Calu3 (cell line): ENCODE measurements at places on chromosomes 6 and 20.

GRCh38 chr6:6962086-6962485, 145.7 kb upstream of the RREB1 start:
- no peak overlapping the region for H3K27ac ChIP-seq
- peaks cover 9% of the 10 kb centered on the region for H3K4me1 ChIP-seq
- no peaks in the 10 kb centered on the region for H3K36me3 ChIP-seq
- H3K4me3 ChIP-seq, result no peak overlapping the region
- DNase-seq, result no peak

DNA sequence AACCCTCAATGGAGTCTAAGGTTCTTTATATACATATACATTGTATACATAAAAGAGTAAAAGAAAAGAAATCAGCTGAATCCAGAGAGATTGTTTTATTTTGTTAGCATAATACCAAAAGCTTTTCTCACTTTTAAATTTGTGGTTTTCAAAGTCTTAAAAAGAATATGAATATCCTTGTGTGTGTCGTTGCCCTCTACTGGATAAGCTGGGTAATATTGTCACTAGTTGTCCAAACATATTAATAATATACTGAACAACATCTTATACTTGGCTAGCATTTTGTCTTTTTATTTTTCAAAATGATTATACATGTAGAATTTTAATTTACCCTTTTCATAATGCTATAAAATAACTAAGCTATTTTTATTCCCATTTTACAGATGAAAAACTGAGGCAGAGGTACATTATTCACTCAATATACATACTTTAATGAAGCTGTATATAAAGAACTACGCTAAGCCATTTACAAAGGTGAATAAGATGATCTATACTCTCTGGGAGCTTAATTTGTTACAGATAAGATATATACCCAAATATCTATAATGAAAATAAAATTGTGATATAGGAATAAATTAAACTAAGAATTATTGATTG, 531.7 kb downstream of the TFAP2B start:
- H3K36me3 ChIP-seq, result no peaks in the 10 kb centered on the region
- no peak for DNase-seq
- H3K27me3 ChIP-seq, result peaks cover 23% of the 10 kb centered on the region

DNA sequence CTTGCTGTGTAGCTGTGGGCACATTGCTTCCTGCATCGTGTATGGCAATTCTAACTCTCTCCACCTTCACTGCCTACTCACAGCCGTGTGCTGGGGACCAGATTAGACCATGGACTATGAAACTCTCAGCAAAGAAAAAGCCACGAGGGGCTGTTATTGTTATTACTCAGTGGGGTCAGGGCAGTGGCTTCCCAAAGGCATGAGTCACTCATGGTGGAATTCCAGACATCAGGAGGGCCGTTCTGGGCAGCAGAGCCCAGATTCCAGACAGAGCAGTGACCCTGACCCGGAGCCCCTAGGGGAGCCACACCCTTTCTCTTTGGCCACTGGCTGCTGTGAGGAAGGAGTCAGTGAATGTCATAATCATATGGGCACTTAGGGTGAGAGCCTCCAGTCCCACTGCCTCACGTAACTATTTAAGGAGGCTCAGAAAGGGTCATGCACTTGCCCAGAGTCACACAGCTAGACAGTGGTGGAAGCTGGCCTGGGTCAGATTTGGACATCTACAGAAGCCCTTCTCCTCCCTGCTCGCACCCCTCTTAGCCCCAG, 22.2 kb upstream of the CCN5 start:
- no peak overlapping the region for H3K4me3 ChIP-seq
- peak overlapping the region; percentile 88 for H3K27ac ChIP-seq
- H3K36me3 ChIP-seq, result peaks cover 22% of the 10 kb centered on the region
- no peaks in the 10 kb centered on the region for H3K27me3 ChIP-seq
- peaks cover 62% of the 10 kb centered on the region for H3K4me1 ChIP-seq
- DNase-seq, result peak; percentile 90

DNA sequence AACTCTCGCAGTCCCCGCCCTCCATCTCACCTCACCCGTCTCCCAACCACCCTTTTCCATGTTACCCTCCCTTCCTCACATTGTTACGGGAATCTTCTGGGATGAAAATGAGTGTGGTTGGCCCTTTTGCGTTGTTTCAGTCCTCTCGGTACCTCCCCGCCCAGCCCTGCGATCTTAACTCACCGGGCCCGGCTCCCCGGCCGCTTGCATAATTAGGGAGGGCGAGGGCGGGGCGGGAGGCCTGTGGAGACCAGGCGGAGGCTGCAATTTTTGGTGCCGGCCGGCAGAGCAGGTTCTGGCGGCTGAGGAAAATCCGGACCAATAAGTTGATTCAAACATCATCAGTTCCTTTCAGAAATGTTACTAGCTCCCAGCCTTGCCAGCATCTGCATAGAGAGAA, 25.2 kb downstream of the TFAP2B start:
- no peak for DNase-seq
- H3K4me3 ChIP-seq, result no peak overlapping the region
- H3K4me1 ChIP-seq, result no peaks in the 10 kb centered on the region
- peaks cover 33% of the 10 kb centered on the region for H3K27me3 ChIP-seq
- H3K27ac ChIP-seq, result no peak overlapping the region
- no peaks in the 10 kb centered on the region for H3K36me3 ChIP-seq

- no peaks in the 10 kb centered on the region for H3K36me3 ChIP-seq
- H3K4me1 ChIP-seq, result no peaks in the 10 kb centered on the region
- DNase-seq, result peak; percentile 82
- peaks cover 79% of the 10 kb centered on the region for H3K27me3 ChIP-seq
- no peak overlapping the region for H3K27ac ChIP-seq
- no peak overlapping the region for H3K4me3 ChIP-seq
Measured at GRCh38 chr20:39268981-39269461, 306.9 kb downstream of the DHX35 start.

GRCh38 chr20:17622086-17622850, 52.4 kb downstream of the DSTN start:
- no peaks in the 10 kb centered on the region for H3K27me3 ChIP-seq
- H3K4me3 ChIP-seq, result no peak overlapping the region
- H3K27ac ChIP-seq, result no peak overlapping the region
- H3K36me3 ChIP-seq, result peaks cover 27% of the 10 kb centered on the region
- DNase-seq, result no peak

DNA sequence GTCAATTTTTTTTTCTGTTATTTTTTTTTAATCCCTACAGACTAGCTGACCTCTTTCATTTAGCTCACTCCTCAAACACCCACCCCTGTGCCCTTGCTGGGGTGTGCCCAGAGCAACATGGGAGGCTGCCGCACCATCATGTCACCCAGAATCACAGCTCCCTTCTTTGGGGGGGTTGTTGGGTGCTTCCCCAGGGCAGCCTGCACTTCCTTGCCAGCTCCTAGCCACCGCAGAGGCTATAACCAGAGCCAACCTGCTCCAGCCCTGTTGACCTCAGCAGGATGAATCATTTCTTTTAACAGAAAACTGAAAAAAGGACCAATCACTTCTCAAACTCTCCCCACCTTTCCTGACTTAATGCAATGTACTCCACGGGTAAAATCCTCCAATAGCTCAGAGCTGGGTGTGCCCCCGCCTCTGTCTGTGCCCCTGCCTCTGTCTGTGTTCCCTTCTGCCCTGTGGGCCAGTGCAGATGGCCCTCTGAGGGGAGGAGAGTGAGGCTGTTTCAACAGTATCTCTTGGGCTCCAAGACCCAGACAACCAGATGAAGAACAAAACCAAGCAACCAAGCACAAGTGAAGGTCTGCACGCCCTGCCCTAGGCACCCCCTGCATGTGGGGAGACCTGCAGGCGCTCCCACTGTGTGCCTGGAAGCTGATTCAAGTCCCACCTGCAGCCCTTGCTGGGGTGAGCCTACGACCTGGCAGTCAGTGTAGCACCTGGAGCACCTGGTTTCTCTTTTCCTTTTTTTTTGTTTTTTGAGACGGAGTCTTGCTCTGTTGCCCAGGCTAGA, 67.7 kb downstream of the PYGB start:
- H3K27ac ChIP-seq, result no peak overlapping the region
- H3K4me1 ChIP-seq, result peaks cover 3% of the 10 kb centered on the region
- H3K36me3 ChIP-seq, result peaks cover 2% of the 10 kb centered on the region
- no peaks in the 10 kb centered on the region for H3K27me3 ChIP-seq
- DNase-seq, result no peak

DNA sequence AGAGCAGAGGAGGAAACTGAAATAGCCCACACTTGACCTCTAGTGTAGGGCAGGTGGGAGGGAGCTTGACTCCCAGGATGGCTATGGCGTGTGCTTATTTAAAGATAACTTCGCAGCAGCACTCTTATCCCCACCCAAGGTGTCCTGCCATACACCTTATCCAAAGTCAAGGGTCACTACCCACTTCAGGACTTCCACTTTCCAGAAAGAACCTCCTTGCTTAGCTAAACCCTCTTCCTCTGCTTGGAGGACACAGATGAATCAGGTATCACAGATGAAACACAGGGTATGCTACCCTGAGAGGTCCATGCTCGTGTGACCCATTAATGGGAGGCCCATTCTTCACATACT, 2.3 kb downstream of the RIN2 start:
- no peak overlapping the region for H3K4me3 ChIP-seq
- H3K27me3 ChIP-seq, result no peaks in the 10 kb centered on the region
- peaks cover 10% of the 10 kb centered on the region for H3K4me1 ChIP-seq
- no peak for DNase-seq
- H3K36me3 ChIP-seq, result peaks cover 18% of the 10 kb centered on the region
